ENCODE measurements at places on chromosomes 3 and 15. TPM values are rescaled to one million over a fixed set of nuclear protein-coding genes. Genes with fewer than 3 reads are reported as not detected.

Gene COL6A5
- not detected for polyA plus RNA-seq

Gene NSMCE3
- 2.8 TPM for polyA plus RNA-seq

Gene ABHD14A
- polyA plus RNA-seq = 23.0 TPM

Gene FSIP1
- 1.2 TPM for polyA plus RNA-seq

Gene FRMD5
- polyA plus RNA-seq = 0.18 TPM

Gene ACTRT3
- 3.9 TPM for polyA plus RNA-seq

Gene GAP43
- polyA plus RNA-seq = 17.5 TPM

Gene CCR8
- polyA plus RNA-seq = not detected

Gene CHL1
- not detected for polyA plus RNA-seq

Gene ZCWPW2
- polyA plus RNA-seq = 1.2 TPM

Gene MB21D2
- 3.3 TPM for polyA plus RNA-seq

Gene SLC24A5
- polyA plus RNA-seq = not detected

Gene IL17RE
- 7.0 TPM for polyA plus RNA-seq

Gene CCR2
- polyA plus RNA-seq = 0.18 TPM

Gene NPAP1
- not detected for polyA plus RNA-seq
